Activated CD8-positive, alpha-beta memory T cell treated with anti-CD3 and anti-CD28 coated beads for 24 hours (primary cell): ENCODE measurements at places on chromosomes 4 and X.

GRCh38 chr4:29551821-29552220, 1168.3 kb upstream of the PCDH7 start:
- DNase-seq = no peak

GRCh38 chr4:106869551-106869950, 166.6 kb downstream of the DKK2 start:
- DNase-seq = no peak

DNA sequence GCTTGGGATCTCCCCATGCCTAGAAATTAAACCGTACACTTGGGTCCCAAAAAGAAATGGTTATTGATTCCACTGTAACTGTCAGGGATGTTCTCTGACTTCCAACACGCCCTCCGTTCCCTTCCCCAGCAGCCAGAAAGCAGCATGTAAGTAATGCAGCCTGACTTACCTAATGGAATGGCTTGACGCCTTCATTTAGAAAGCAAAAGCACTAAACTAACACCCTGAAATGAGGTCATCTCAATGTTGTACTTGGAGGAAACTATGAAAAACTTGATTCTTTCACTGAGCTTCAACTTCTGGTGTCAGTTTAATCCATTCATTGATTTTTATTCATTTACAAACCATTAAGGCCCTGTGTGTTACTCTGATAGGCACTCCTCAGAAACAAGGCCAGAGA, 110.8 kb upstream of the NOCT start:
- DNase-seq = no peak

GRCh38 chrX:12488771-12489170, 302.4 kb upstream of the PRPS2 start:
- DNase-seq = no peak

- DNase-seq = no peak
Observed at GRCh38 chrX:101551380-101551767, 1.0 kb downstream of the ARMCX1 start.

- no peak for DNase-seq
Observed at GRCh38 chr4:83503974-83504373, 19.1 kb upstream of the ABRAXAS1 start.

DNA sequence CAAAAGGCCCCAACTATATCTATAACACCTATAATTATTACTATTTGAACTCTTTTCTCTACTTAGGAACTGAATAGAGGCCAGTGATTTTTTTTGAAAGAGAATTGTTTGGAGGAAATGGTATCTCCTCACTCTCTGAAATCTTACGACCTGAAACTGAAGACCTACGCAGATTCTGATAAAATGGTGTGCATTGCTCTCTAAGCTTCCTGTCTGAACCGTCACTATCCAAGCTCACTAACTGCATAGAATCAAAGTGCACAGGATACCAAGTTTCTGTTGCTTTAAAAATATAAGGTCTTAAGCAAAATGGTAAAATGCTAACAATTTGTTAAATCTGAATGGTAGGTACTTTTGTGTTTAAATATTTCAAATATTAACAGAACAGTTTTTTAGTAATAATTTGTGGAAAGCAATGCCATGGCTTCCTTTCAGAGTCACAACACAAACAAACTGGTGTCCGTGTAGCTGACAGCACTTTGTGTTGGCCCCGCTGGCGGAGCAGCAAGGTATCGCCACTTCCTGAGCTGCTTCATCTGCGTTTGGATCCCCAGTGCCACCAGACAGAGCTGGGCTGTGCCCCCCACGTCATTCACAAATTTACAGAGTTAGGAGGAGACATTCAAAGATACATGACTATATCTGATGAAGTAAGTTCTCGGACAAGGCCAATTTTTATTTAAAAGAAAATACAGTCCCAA, 313.9 kb downstream of the FBXW7 start:
- DNase-seq = no peak

DNA sequence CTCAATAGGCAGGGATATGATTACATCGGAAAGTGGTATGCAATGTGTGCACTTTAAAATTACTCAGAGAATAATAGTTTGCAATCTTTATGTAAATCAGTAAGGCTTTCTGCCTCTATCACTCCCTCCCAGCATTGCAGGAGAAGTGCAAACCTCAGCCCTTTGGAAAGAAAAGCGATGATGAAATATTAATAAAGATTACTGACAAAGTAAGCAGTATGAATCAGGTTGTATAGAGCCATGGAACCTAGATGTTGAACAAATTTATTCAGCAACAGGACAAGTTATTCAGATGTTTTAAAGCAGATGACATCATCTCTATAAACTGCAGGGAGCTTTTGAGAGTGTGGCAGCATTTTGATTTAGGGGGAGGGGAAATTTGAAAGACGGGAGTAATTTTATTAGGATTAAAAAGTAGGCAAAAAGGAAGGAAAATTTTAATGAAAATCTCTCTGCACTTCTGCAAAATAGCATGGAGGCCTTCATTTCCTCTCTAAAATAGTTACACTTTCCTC, 631.7 kb upstream of the GRIA3 start:
- DNase-seq = no peak
